Occipital lobe (tissue), 3 donors: ENCODE measurements at places on chromosomes 1 and 21.
A peak's percentile ranks its signal among the peaks of the same experiment; 100 is the strongest.

DNA sequence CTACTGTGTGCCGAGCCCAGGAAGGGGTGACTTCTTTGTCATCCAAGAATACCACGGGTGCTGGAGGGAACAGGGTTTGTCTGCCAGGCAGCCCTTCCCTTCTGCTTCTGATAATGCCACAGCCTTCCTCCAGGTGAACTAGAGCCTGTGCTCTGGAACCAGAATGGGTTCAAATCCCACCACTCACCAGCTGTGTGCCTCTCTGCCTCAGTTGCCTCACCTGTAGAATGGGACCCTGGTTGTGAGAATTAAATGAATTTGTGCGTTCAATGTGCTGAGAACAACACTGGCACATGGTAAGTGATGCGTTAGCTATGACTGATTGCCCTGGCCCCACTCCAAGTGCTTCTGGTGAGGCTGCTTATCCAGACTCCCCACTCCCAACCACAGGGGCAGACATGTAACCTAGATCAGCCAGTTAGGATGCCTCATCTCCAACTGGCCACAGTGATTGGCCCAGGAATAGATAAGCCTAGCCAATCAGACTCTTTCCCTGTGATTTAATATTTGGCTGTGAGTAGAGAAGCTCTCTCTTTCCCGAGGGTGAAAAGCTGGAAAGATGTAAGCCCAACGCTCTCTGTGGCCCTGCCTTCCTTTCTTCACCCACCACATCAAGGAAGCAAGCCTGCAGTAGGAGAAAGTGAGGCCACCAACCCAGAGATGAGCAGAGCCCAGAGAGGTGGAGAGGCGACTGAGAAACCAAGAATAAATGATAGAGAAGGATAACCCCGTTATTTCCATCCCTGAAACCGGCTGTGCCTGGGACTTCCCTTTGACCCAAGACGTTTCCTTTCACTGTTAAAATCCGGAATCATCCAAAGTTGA is 20.8 kb upstream of the LAPTM5 start:
- DNase-seq: peak; percentile 58

DNA sequence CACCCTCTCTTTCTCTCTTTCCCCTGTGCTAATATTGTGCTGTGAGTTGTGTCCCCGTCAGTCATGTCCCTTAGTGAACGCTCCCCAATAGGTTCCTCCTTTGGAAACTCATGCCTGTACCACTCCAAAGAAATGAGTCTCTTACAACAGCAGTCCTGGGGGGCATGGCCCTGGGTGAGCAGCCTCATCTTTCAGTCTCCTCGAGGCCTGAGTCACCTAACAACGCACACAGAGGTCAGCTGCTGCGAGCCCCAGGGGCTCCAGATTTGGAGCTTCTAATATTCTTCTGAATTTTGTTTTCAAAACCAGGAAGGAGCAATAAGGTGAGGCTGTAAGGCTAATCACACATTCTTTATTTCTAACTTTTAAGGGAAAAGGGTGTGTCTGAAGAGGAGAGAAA is 30.5 kb upstream of the ZBTB8A start:
- no peak for DNase-seq

DNA sequence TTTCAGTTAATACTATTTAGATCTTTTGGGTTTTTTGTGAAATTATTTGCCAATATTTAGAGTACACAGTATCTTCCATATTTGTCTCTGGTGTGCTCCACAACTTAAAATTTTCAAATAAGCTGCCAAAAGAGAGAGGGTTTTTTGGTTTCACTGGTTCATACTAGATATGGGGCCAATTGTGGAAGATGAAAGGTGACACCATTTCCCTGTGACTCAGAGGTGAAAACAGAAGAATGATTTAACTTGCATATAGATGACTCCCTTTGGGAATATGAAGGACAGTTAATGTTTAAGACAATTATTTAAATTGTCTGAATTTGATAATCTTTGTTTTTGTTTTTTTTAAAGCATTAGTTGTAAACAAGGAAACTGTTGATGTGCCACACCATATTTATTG is 37.5 kb downstream of the IVNS1ABP start:
- DNase-seq: no peak

DNA sequence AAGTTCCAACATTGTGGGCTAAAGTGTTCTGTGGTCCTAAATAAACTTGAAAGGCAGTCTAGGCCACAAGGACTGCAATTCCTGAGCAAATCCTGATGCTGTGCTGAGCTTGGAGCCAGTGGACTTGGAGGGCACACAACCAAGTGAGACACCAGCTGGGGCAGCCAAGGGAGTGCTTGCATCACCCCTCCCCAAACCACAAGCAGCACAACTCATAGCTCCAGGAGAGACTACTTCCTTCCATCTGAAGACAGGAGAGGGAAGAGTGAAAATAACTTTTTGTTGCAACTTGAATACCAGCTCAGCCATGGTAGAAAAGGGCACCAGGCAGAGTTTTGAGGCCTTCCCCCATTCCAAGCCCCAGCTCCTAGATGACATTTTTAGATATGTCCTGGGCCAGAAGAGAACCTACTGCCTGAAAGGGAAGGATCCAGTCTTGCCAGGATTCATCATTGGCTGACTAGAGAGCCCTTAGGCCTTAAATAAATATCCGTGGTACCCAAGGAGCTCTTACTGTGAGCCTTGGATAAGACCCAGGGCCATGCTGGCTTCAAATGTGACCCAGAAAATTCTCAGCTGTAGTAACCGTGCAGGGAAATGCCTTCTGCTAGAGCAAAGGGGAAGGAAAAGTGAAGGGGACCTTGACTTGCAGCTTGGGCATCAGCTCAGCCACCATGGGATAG is 35.4 kb upstream of the LRRC8B start:
- DNase-seq: peak; percentile 1

GRCh38 chr1:225710804-225711203 is 57.9 kb upstream of the ENAH start:
- DNase-seq: no peak

DNA sequence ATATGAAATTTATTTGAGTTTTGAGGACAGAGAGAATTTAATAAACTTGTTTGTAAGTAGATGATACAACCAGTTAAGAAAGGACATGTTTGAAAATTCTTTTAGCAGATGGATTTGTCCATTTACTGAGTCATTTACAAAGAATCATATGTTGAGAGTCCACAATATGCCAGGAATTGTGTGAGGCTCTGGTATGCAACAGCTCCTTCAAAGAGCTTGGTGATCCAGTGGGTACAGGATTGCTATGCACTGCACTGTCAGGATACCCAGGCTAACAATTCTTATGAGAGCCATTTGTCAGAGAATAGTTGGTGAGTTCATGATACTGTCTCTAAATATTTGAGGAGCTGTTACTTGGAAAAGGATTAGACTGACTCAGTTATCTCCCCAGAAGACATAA is 11.0 kb downstream of the DNM3 start:
- no peak for DNase-seq

DNA sequence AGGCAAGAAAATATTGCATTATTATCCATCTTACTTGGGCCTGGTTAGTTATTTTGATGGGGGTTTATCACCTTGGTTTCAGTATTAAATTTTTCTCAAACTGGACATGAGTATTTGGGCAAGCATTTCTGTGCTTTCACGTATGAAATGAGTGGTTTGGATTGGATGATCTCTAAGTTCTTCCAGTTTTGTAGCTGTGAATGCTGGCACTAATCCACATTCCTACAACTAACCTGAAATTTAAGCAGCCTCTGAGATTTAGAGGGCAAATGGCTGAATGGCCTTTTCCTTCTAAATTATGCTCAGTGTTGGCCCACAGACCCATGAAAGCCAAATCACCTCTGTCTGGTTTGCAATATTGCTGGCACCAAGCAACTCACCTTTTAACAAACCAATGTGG is 475.0 kb upstream of the B3GALT2 start:
- no peak for DNase-seq

- DNase-seq: no peak
Measured at GRCh38 chr1:3940754-3941345, 40.8 kb upstream of the C1orf174 start.

GRCh38 chr21:23249760-23250159 is 2251.6 kb downstream of the NCAM2 start:
- DNase-seq: no peak

DNA sequence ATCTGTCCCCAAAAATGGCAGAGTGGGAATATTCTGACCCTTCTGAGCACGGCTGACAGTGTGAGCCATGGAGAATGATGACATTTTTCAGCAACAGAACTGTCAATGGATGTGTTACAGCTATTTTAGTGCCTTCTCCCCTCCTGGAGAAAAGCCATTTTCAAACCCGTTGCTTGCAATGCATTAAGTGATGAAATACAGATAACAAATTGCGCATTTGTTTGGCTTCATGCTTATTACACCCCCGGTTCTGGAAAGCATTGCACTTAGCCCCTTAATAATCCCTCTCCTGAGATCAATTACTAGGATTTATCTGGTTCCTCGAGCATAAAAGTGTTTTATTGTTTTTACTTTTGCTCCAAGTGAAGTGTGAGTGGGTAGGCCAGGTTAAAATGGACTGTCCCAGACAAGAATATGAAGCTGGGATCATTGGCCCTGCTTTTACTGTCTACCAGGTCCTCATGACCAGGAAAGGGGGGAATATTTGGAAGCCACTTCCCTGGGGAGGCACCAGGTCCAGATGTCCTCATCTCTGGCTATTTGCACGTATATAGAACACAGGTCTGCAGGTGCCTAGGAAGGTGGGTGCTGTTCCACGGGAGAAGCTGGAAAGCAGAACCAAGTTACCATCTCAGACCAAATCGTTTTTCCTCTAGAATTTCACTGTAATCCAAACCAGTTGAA is 37.5 kb upstream of the HHAT start:
- DNase-seq: no peak

DNA sequence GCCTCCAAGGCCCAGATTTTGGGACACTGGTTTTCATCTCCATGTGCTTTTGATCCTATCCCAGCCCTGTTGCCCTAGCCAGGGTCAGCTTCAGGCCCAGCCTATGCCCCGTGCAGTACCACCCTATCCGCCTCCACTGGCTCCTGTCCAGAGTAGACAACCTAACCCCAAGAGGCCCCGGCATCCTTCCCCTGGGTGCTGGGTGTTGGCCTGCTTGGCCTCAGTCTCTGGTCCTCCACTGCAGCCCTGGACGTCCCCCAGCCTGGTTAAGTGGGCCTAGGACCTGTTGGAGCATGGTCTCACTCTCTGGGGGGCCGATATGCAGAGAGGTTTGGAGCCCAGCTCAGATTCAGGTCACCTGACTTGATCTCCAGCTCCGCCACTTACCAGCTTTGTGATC is 1.6 kb downstream of the CSF3R start:
- DNase-seq: no peak

- no peak for DNase-seq
Measured at GRCh38 chr1:92543131-92544055, 56.7 kb upstream of the GFI1 start.

GRCh38 chr1:55749975-55750627 is 534.9 kb upstream of the USP24 start:
- DNase-seq: no peak

DNA sequence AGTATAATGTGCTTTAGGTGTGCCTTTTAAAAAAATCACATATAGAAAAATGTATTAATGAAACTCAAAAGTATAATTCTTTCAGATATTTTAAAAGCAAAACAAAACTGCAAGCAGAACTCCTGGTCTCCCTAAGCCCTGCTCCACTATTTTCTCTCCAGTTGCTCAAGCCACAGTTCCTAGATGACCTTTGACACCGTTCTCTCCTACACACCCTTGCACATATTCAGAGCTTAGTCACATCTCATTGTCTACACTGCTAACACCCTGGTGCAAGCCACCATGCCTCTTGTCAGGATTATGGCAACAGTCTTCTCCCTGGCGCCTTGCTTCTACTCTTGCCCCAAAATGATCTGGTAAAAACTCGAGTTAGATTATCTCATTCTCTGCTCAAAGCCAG is 50.2 kb upstream of the ROR1 start:
- no peak for DNase-seq

DNA sequence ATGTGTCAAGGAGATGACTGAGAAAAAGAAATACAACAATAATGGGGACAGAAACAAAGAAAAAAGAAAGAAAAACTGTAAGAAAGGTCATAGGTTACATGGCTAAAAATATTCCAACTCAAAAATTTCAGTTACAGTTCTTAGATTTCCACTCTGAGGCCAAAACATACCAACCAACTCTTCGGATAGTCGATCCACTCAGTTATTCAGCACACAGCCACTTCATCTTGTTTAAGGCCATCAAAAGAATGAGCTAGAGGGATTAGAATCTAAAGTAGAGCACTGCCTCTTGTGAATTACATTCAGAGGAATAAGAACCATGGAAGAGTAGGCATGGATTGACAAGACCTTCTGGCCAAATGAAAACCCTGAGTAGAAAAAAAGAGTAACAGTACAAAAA is 277.0 kb downstream of the MRPL39 start:
- DNase-seq: no peak

GRCh38 chr1:238152119-238152518 is 261.4 kb upstream of the ZP4 start:
- no peak for DNase-seq

DNA sequence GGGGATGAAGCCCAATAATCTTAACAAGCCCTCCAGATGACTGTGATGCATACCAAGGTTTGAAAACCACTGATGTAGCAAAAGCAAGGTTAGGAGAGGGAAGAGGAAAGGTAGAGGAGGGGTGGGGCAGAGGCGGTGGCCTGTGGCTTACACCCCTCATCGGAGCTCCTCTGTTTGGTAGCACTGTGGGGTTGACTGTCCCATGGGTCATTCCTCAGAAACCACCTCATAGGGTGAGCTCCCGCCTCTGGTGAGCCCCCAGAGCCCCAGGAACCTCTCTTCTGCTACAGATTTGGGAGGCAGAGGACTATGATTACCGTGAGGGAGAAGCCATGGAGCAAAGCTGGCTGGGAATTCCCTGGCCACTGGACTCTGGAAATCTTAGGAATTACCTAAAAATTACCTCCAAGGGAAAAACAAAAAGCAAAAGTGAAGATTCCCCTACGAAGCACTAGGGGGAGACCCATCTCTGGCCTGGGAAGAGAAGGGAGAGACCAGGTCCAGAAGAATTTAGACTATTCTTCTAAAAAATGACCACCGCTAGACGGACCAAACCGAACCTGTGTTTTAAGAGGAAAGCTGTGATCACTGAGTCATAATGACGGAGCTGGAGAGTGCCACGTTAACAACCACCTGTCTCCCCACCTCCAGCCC is 1.5 kb upstream of the RASSF5 start:
- no peak for DNase-seq

GRCh38 chr1:100184536-100184935 is 6.5 kb upstream of the LRRC39 start:
- DNase-seq: no peak
